Frontal cortex (tissue), 4 donors: ENCODE measurements at places on chromosomes 4 and X.

DNA sequence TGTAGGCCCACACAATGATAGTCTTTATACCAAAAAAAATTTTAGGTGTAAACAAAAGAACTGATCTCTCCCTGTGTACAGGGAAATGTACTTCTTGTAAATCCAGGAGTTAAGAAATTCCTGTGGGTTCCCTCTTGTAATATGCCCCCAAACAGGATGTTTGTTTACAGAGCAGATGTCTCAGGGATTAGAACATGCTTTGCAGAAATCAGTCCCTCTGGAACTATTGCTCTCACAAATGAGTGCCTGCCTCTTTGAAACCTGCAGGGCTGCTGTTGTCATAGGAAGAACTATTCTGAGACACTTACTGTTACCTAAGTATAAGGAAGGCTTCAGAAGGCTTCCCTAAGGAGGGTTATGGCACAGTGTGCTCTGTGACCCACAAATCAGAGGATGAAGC is 35.6 kb downstream of the PAK3 start:
- DNase-seq: no peak

DNA sequence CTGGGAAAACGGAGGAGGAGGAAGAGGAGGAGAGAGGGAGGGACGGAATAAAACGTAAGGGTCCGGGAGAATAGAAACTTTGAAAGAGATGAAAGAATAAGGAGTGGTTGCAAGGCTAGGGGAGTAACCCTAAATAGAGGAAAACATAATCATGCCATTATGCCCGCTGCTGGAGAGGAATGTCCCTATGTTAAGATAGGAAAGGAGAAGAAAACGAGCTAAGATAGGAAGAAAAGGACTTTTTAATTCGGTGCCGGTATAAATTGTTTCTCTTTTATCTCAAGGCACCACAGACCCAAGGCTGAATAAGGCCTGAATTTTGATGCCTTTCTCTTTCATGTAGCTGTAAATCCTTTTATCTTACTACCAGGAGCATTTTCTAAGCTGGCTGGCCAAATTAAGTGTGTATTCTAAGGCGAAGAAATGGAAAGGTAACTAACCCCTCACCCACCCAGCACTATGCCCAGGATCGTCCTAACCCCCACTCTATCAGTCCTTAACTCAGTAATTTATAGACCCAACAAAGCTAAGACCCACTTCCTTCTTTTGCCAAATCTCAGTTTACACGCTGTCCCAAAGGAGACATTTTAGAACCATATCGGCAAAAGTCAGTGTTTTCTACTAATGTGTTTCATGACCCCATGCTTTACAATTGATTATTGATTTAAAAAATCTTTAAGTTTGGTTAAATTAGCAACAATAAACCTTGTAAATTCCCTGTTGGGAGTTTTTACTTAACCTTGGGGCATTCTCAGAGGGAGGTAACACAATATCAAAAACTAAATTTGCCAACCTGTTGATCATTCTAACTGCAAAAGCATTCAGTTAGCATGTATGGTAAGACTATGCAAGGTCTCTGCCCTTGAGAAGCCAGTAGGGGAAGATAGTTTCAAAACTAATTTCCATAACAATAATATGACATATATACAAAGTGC is 1.1 kb upstream of the CUL4B start:
- no peak for DNase-seq

DNA sequence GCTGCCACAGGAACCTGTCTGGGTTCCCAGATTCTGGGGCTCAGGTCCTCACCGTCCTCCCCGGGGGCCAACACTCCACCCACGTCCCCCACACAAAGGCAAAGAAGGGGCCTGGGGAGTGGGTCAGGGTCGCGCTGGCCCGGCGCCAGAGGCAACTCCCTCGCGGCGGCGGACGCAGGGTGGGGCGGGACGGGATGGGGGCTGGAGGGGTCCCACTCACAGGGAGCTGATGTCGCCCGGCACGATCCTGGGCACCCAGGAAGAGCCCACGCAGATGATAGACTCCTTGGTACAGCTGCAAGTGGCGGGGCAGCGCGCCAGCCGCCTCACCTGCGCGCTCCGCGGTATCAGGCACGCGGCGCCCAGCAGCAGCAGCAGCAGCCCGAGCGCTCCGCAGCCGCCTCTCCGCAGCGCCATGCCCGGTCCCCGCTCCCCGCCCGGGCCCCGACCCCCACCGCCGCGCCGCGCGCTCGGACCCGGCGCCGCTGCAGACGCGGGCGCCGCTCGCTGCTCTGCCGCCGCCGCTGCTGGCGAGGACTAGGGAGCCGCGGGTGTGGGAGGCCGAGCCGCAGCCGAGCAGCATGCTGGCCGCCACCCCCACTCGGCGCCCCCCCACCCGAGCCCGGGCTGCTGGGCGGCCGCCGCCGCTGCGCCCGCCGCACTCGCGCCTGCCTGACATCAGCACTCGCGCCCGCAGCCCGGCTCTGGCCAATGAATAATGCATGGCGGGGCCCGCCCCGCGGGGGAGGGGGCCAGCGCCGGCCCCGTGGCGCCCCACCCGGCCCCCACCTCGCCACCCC is at the start of gene LGI2:
TSS of gene LGI2 (minus strand) at position 670 of the 800 bp plus-strand sequence. CDS start at position 417, 253 bp downstream.
- peak; percentile 81 for DNase-seq

DNA sequence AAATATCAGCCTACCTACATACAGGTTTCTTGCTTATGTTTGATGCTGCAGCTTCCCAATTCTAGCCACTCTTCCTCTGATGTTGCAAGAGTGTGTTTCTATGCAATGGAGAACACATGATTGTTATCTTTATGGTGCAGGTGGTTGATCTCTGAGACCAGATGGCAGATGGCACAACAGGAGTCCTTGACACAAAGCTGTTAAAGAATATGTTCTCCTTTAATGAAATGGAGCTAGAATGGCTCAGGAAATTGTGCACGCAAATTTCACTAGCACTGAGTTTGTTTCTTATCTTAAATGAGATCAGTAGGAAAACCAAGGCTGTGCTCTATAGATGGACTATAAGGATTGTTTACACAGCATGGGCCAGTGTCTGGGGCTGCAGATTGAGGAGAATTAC is 29.9 kb upstream of the TTC29 start:
- DNase-seq: no peak

GRCh38 chrX:18574591-18574990 is 97.3 kb downstream of the RS1 start:
- no peak for DNase-seq

DNA sequence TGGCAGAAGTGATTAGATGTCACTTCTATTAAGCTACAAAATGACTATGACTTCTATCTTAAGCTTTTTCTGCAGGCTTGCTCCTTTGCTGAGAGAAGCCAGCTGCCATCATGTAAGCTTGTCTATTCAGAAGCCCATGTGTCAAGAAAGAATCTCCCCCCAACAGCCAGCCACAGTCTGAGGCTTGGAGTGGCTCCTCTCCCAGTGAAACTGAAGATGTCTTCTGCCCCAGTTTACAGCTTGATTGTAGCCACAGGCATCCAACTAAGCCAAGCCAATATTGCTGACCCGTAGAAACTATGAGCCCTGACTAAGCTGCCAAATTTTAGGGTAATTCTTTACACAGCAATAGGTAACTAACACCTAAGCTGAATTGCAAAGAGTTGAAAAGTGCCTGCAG is 26.7 kb upstream of the SLC10A7 start:
- DNase-seq: no peak

DNA sequence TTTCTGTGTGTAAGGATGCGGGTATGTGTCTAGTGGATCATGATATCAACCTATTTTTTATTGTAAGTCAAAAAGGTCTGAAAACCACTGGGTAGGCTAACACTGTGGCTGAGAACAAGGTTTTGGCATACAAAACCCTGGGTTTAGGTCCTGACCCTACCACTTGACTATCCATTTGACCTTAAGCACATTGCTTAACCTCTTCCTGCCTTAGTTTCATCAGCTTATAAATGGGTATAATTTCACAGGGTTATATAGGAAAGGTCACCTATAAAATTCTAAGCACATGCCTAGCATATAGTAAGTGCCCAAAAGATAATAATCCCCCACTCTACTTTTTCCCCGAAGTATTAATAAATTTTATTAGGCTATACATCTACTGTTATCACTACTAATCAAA is 263.0 kb downstream of the UNC5C start:
- DNase-seq: no peak

- DNase-seq: no peak
Observed at GRCh38 chr4:36088542-36088941, 155.8 kb downstream of the ARAP2 start.

- DNase-seq: no peak
Observed at GRCh38 chr4:84263415-84263814, 235.7 kb downstream of the NKX6-1 start.

GRCh38 chrX:136525738-136526606 is 6.0 kb upstream of the VGLL1 start:
- no peak for DNase-seq

DNA sequence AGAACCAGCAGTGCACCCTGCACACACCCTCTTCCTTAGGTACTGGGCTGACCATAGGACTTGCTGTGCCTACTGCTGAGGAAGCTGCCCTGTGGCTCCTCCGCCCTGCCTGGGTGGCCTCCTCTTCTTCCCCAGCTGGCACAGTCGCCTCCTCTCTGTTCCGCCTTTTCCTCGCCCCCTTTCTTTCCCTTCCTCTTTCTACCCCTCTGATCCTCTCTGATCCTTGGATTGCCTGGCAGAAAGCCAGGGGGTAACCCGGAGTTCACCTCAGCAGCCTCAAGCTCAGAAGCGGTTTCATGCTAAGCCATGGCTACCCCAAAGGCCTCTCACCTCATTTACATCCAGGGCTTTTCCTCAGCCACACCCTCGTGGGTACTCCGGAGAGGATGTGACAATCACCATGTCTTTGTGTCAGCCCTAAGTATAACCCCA is 136.2 kb downstream of the SMIM20 start:
- no peak for DNase-seq

DNA sequence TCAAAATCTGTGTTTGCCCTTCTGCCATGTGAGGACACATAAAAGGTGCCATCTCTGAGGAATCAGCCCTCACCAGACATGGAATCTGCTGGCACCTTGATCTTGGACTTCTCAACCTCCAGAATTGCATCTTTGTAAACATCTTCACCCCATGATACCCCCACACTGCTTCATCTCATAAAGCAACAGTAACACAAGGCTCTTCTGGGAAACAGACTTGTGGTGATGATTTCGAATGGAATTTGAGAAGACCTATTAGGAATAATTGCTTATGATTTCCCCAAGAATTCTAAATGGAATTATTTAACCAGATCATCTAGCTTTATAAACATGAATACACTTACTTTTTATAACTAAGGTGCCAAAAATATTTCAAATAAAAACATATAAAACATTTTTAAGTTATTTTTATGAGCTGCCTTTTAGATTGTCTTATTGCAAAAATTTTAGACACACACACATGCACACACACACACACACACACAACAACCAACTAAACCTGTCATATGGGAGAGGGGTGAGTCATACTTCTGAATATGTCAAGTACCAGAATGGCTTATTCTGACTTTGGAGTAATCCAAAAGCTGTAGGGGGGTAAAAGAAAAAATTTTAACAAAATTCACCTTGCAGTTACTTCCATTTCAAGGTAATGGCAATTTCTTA is 82.0 kb downstream of the USP46 start:
- no peak for DNase-seq

- DNase-seq: peak; percentile 57
Observed at GRCh38 chrX:115940888-115941332, 229.6 kb upstream of the AGTR2 start.

- no peak for DNase-seq
Observed at GRCh38 chr4:145536044-145536443, 54.4 kb downstream of the SMAD1 start.

DNA sequence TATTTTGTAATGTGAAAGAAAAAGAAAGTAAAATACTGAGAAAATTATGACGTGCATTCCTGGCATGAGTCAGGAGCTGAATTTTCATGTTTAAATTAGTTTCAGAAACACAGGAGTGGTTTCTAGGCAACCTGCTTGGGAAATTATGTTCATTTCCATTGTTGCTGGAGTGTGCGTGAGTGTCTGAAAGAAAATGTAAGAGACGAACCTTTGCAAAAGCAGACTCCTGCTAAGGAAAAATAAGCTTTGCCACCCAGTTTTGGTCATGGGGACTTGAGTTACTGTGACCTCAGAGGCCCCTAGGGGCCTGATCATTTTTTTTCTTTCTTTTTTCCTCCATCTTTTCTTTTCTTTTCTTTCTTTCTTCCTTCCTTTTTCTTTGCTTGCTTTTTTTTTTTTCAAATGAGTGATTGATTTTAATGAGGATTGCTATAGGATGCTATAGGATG is 18.8 kb upstream of the CHRNA9 start:
- no peak for DNase-seq

DNA sequence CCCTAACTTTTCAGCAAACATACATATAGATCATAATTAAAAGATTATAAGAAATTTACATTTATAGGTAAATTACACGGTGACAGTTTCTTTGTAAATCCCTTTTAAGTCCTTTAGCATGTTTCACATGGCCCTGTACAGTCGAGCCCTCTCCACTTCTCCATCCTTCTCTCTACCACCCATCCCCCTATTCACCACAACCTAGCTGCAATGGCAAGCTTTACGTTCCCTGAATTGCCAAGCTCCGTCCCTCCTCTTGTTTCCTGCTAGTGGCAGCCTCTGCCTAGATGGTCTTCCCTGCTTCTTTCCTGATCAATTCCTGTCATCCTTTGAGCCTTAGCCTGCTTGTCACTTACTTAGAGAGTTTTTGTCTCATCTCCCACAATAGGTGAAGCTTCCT is 116.2 kb downstream of the TMA16 start:
- DNase-seq: no peak

DNA sequence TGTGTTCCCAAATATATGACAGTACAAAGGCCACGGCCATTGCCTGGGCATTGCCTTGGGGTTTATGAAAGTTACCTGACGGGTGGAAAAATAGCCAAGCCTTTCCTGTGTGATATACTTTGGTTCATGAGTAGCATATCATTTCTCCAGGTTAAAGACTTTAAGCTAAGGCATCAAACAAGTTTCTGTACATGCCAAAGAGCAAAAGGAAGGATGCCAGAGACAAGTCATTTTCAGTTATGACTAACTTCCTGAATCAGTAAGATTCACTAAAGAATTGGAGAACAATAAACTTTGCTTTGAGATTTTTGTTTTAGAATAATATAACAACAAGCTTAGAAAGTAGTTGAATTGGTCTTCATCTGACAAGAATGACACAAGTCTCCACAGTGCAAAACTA is 9.7 kb upstream of the GUF1 start:
- DNase-seq: no peak

DNA sequence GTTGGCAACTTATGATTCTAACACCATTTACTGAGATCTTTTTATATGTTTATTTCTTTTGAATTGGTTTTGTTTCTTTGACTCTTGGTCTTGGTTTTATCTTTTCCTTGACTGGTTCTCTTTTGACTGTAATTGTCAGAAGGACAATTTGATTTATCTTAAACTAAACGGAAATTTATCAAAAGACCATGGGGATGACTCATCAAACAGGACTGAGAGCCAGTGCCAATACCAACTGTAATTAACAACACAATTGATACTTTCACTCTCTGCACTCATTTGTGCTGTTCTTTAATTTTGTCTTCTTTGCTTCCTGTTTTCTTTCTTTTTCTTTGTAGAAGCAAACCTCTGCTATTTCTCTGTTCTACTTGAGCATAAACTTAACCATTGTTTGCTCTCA is 776.8 kb downstream of the CCSER1 start:
- no peak for DNase-seq
